CD4-positive, alpha-beta T cell (primary cell): ENCODE measurements at places on chromosomes 1 and 21. TPM values are rescaled to one million over a fixed set of nuclear protein-coding genes. Genes with fewer than 3 reads are reported as not detected.

- H3K4me1 ChIP-seq: peaks cover 10% of the 10 kb centered on the region
- H3K4me3 ChIP-seq: peak within 1 kb of the TSS; percentile 93
- DNase-seq: peak; percentile 91
- H3K36me3 ChIP-seq: peaks cover 29% of the 10 kb centered on the region
Observed at GRCh38 chr1:100895540-100896480, at the start of gene SLC30A7. SLC30A7 (plus strand) TSS chr1:100896090; CDS start chr1:100896263, 173 bp downstream.

CD48 gene
- 387 TPM for total RNA-seq

DNA sequence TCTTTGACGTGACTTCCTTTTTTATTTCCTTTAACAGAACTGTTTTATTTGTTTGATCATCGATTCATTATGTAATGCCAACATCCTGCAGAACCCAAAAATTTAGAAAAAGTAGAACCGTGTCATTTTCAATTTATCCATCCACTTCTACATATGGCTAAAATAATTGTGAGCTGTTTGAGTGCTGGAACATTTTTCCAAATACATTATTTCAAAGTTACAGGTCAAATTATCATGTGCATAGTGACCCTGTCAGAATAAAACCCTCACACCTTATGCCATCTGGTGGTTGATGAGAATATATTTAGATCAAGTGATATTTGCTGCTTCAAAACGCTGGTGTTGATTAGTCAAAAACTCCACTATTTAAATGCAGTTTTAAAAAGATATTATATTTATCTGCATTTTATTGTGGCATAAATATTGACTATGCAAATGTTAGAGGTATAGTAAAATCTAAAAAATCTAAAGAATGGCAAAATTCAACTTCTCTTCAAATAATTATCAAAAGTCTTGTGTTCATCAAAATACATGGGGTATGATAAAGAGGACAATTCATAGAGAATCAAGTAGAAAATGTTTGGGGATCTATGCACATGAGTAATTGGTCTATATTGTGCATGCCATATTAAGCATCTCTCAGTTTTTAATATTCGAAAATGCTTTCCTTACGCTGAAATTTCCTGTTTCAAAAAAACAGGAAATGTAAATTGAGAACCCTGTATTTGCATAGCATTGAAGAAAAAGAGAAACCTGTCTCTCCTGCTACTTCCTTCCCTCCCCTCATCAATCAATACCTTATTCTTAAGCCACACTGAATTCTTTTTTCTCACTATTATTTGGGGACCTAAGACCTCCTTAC is 39.7 kb downstream of the UBE2U start:
- no peak overlapping the region for H3K27ac ChIP-seq
- no peaks in the 10 kb centered on the region for H3K36me3 ChIP-seq
- H3K4me1 ChIP-seq: peaks cover 8% of the 10 kb centered on the region
- H3K27me3 ChIP-seq: peaks cover 5% of the 10 kb centered on the region
- peak; percentile 34 for DNase-seq
- peak overlapping the region; percentile 17 for H3K4me3 ChIP-seq

GRCh38 chr1:103783944-103784377 is 34.3 kb downstream of the AMY1C start:
- H3K4me1 ChIP-seq: no peaks in the 10 kb centered on the region
- H3K4me3 ChIP-seq: no peak overlapping the region
- H3K27me3 ChIP-seq: no peaks in the 10 kb centered on the region
- H3K36me3 ChIP-seq: no peaks in the 10 kb centered on the region

- no peaks in the 10 kb centered on the region for H3K4me1 ChIP-seq
- H3K27ac ChIP-seq: no peak overlapping the region
- no peaks in the 10 kb centered on the region for H3K27me3 ChIP-seq
- no peak for DNase-seq
- no peaks in the 10 kb centered on the region for H3K36me3 ChIP-seq
Observed at GRCh38 chr21:39640754-39641153, 28.0 kb downstream of the B3GALT5 start.

GRCh38 chr21:25384782-25385181 is 222.5 kb downstream of the MRPL39 start:
- H3K4me3 ChIP-seq: no peak overlapping the region
- H3K36me3 ChIP-seq: no peaks in the 10 kb centered on the region
- no peaks in the 10 kb centered on the region for H3K27me3 ChIP-seq
- H3K4me1 ChIP-seq: no peaks in the 10 kb centered on the region
- no peak for DNase-seq
